ENCODE measurements at places on chromosomes 12 and 14.
A peak's percentile ranks its signal among the peaks of the same experiment; 100 is the strongest.

GRCh38 chr14:100134586-100134985 is 24.9 kb downstream of the DEGS2 start:
- no peak for DNase-seq

DNA sequence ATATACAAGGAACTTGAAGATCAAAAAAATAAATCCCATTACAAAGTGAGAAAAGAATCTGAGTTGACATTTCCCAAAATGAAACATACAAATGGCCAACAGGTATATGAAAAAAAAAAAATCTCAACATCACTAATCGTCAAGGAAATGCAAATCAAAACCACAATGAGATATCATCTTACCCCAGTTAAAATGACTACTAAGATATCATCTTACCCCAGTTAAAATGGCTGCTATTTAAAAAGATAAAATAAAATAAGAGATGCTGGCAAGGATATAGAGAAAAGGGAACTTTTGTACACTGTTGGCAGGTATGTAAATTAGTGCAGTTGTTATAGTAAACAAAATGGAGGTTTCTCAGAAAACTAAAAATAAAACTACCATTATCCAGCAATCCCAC is 44.4 kb downstream of the PLEKHG7 start:
- DNase-seq: no peak

DNA sequence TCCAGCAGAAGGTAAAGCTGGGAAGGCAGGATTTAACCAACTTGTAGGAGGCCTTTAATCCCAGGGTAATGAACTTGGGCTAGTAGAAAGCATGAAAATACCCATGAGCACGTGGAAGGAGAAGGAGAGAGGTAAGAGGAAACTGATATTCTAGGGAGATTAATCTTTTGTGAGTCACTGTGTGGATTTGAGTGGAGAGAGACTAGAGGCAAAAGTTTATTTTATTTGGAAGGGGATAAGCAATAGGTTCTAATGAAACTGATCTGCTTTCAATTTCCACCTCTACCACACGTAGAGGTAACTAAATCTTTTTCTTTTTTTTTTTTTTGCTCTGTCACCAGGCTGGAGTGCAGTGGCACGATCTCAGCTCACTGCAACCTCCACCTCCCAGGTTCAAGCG is 52.1 kb downstream of the PTPN21 start:
- DNase-seq: no peak

DNA sequence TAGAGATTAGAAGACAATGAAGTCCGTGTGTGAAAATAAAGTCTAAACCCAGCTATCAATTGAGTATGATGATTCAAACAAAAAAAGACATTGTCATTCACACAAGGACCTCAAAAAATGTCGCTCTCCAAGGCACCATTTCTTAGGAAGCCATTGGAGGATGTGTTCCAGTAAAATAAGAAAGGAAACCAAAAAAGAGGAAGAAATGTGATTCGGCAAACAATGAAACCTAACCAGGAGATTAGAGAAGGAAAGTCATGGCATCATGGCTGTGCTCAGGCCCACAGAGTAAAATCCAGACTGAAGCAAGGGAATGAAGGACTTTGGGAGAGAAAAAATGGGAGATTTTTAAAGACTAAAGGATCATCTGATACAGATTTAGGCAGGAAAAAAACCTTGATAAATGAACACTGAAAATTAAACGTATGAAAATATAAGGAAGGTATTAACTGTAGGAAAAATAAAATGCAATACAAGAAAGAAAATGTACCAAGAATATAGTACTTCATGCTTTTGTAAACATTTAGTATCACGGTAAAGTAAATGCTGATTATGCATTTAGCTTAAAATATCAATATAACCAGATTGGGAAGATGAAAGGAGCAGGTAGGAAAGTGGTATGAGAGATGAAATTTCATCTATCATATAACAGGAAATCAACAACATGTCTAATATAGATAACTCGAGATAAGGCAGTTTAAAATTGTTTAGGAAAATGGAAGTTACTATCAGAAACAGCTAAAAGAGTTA is 38.2 kb upstream of the MTHFD1 start:
- no peak for DNase-seq

- no peak for DNase-seq
These were observed 193.5 kb upstream of the EEA1 start for GRCh38 chr12:93122569-93123091.

DNA sequence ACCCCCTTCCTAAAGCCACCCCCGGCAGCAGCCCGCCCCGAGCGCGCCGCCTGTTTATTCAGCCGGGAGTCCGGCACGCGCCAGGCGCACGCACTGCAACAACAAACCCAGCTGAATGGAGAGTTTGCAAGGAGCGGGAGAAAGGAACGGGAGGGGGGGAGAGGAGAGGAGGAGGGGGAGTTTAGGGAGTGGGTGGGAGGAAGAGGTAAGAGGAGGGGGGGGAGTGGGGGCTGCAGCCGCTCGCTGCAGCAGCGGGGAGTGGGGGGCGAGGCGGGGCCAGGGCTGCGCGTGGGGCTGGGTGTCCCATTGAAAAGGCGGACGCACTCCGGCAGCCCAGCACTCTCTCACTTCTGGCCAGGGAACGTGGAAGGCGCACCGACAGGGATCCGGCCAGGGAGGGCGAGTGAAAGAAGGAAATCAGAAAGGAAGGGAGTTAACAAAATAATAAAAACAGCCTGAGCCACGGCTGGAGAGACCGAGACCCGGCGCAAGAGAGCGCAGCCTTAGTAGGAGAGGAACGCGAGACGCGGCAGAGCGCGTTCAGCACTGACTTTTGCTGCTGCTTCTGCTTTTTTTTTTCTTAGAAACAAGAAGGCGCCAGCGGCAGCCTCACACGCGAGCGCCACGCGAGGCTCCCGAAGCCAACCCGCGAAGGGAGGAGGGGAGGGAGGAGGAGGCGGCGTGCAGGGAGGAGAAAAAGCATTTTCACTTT is at the start of gene ASCL1:
ASCL1 (plus strand) TSS at position 336 of the 712 bp plus-strand sequence. CDS start 571 bp downstream, outside the sequence.
- no peak for DNase-seq

DNA sequence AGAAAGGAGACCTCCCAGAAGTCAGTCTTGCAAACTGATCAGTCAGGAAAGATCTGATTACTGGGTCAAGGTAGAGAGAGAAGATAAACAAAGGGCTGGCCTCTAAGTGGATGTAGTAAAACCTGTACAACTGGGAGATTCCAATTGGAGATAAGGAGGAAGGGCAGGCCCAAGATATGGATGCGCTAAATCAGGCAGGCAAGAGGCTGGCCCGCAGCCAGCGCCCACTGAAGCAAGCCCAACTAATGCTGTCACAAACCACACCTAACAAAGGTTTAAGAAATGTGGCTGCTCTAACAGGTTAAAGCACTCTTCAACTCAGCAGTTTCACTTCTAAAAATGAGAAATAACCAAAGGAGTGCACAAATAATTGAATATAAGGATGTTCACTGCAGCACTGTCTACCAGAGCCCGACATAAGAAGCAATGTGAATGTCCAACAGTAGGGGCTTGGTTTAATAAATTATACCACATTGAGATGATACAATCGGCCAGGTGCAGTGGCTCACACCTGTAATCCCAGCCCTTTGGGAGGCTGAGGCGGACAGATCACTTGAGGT is 4.7 kb downstream of the GLTP start:
- DNase-seq: no peak

GRCh38 chr12:115096588-115097397 is 412.8 kb upstream of the TBX3 start:
- no peak for DNase-seq

GRCh38 chr14:27096091-27096490 is 498.3 kb upstream of the NOVA1 start:
- no peak for DNase-seq

GRCh38 chr14:100165831-100166440 is 6.5 kb upstream of the DEGS2 start:
- no peak for DNase-seq

DNA sequence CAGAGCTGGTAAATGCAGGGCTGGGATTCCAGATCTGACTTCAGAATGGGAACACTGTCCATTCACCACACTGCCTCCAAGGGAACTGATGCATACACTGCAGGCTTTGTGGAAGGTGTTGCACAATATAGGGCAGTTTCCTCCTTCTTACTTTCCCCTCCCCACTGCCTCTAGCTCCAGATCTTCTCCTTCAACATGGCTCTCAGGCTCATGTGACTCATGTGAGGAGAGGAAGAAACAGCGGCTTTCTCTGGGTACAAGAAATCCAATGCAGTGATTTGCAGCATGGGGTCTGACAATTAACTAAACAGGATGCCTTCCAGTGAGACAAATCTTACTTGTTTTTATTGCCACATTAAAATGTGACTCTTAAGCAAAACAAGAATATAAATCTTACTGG is 447.6 kb upstream of the CCDC196 start:
- no peak for DNase-seq

DNA sequence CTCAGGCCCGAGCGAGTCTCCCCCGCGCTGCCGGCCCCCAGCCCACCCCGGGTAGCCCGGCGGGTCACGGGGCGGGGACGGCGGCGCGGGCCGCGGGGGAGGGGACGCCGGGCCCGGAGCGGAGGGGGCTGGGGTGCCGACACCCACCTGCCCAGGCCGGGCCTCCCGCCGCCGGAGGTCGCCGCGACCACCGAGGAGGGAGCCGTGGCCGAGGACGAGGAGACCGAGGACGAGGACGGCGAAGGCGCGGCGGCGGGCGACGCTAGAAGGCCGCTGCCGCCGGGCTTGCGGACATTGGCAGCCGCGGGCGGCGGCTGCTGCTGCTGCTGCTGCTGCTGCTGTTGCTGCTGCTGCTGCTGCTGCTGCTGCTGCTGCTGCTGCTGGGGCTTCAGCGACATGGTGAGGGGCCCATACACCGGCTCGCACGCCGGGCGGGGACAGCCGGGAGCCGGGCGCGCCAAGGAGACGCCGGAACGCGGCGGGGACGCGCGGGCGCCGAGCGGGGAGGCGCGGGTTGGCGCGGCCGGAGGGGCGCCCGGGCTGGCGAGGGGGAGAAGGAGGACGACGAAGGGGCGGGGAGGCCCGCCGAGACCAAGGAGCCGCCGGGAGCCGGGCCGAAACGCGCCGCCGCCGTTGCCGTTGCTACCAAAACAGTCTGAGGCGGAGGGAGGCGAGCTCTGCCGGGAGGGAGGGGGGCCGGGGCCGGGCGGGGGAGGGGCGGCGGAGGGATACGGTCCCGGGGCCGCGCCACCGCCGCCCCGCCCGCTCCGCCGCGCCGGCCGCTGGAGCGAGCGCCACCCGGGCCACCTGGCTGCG is at the start of gene ATXN2:
ATXN2 (minus strand) TSS at position 679 of the 816 bp plus-strand sequence; CDS start at position 398, 281 bp downstream.
- DNase-seq: no peak

GRCh38 chr12:123150275-123150743 is 581 bp downstream of the PITPNM2 start:
- DNase-seq: no peak

DNA sequence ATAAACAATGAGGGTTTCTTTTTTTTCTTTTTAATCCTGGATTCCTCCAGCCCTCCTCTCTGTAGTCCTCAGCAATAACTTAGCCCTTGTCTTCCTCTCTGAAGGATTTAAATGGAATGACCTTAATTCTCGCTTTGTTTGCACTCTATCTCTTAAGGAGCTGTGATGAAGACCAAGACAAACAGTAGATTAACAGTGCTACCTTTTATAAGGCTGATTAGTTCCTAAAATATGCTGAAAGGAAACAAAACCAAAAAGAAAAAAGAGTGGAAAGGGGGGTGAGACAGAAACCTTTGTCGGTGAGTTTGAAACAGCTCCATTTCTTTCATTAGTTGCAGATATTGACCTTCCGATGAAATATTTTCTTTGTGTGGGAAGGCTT is 38.7 kb upstream of the PTCSC3 start:
- DNase-seq: no peak

GRCh38 chr14:89773644-89774316 is 180.8 kb downstream of the EFCAB11 start:
- DNase-seq: peak; percentile 63

- DNase-seq: no peak
These were observed 41.6 kb upstream of the FGD4 start for GRCh38 chr12:32357601-32358249.

GRCh38 chr12:84508851-84509260 is 403.7 kb downstream of the SLC6A15 start:
- no peak for DNase-seq

DNA sequence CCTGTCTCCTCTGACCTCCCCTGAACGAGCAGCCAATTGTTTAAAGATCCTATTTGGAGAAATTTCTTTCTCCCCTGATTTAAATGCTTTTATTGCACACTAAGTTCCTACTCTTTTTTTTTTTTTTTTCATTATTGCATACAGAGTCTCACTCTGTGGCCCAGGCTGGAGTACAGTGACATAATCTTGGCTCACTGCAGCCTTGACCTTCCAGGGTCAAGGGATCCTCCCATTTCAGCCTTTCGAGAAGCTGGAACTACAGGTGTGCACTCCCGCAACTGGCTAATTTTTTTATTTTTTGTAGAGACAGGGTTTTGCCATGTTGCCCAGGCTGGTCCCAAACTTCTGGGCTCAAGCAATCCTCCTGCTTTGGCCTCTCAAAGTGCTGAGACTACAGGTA is 5.2 kb upstream of the P2RX7 start:
- DNase-seq: no peak

- no peak for DNase-seq
These were observed 121.9 kb downstream of the ADGRD1 start for GRCh38 chr12:131075611-131076010.

GRCh38 chr14:93716746-93717667 is 71.3 kb downstream of the PRIMA1 start:
- no peak for DNase-seq

DNA sequence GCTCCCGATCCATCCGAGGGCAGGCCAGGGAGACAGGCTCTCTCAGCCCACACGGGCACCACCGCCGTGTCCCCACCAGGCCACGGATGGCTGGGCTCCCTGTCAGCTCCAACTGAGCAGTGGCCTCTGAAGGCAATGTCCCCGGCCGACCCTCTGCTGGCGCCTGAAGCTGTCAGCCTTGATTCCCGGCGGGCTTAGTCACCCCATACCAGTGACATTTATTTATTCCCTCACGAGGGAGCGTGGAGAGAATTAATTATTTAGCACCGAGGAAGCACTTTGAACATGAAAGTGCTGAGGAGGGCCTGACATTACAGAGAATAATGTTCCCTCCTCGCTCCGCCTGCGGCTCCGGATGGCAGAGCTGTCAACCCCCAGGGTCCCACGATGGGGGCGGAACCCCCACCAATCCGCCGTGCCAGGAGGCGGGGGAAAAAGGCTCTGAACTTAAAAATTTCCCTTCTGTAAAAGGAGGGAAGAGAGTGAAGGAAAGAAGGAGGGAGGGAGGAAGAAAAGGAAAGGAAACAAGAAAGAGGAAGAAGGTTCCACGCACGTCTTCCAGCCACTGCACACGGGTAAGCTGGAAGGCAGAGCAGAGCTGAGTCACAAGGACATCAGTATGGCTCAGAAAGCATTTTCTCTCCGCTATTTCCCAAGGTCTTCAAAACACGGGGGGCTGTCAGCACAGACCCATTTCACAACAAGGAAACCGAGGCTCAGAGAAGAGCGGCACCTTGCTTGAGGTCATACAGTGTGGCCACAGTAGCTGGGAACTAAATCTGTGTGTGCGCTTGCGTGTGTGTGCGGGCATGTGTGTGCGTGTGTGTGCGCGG is 108.7 kb upstream of the NCOR2 start:
- DNase-seq: no peak

DNA sequence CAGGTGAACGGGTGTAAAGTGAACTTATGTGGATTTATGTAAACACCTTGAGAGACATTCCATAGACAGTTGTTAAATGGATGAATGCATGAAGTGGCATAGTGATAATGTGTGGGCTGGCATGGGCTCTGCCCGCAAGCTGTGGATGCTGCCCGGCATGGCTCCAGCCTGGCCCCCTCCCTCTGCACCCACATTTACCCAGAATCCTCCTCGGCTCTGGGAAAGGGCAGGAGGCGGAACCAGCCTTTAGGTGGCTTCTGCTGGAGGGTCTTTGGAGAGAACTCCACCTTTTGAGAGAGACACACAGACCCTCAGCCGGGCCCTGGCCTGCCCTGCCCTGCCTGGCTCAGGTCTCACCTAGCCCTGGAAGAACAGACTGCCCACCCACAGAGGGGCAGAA is 18.7 kb downstream of the RASAL1 start:
- no peak for DNase-seq

GRCh38 chr14:87102811-87103378 is 890.1 kb downstream of the GALC start:
- no peak for DNase-seq

All from activated naive CD8-positive, alpha-beta T cell treated with anti-CD3 and anti-CD28 coated beads, Interleukin-2, amount 10 ng/mL, durations not matched to agents 7 days and 5 days (primary cell).